Fibroblast of the aortic adventitia (primary cell): ENCODE measurements at places on chromosomes 1 and 21. TPM values are rescaled to one million over a fixed set of nuclear protein-coding genes. Genes with fewer than 3 reads are reported as not detected.

The MYBPH gene
- total RNA-seq: 0.08 TPM in 1 of 2 replicates, not detected in the other

The TEDDM1 gene
- total RNA-seq: not detected in 2 replicates

The ERRFI1 gene
- total RNA-seq: 46.4 and 106 TPM in 2 replicates

The AURKAIP1 gene
- total RNA-seq: 71.1 and 82.0 TPM in 2 replicates

The MSH4 gene
- total RNA-seq: 0.09 and 0.16 TPM in 2 replicates

The EDN2 gene
- not detected in 2 replicates for total RNA-seq

The CBR1 gene
- total RNA-seq: 82.4 and 95.0 TPM in 2 replicates

The SMCP gene
- not detected in 2 replicates for total RNA-seq

The ST7L gene
- total RNA-seq: 8.1 and 22.1 TPM in 2 replicates

The PDE9A gene
- total RNA-seq: not detected in 2 replicates

The CYP2J2 gene
- total RNA-seq: 0.09 TPM in 1 of 2 replicates, not detected in the other

The KRTAP6-2 gene
- not detected in 2 replicates for total RNA-seq

The ADAMTS4 gene
- 1.1 and 3.1 TPM in 2 replicates for total RNA-seq

The CASZ1 gene
- total RNA-seq: 0.09 TPM in 1 of 2 replicates, not detected in the other

The CATSPER4 gene
- total RNA-seq: not detected in 2 replicates

The SPRR2B gene
- not detected in 2 replicates for total RNA-seq

The ROR1 gene
- total RNA-seq: 18.8 and 31.7 TPM in 2 replicates

The COL6A2 gene
- total RNA-seq: 1,068 and 5,275 TPM in 2 replicates

The GATAD2B gene
- total RNA-seq: 8.0 and 11.3 TPM in 2 replicates

The TDRD5 gene
- total RNA-seq: not detected in 2 replicates

The LORICRIN gene
- total RNA-seq: not detected in 2 replicates

The SOX13 gene
- total RNA-seq: 3.3 and 5.1 TPM in 2 replicates

The FGR gene
- total RNA-seq: 0.18 TPM in 1 of 2 replicates, not detected in the other

The CD1E gene
- not detected in 2 replicates for total RNA-seq

The GRIK3 gene
- total RNA-seq: not detected in 2 replicates

The RGSL1 gene
- not detected in 2 replicates for total RNA-seq

The KIF14 gene
- 1.8 and 13.4 TPM in 2 replicates for total RNA-seq

The PADI2 gene
- 0.09 and 0.16 TPM in 2 replicates for total RNA-seq

The EFNA3 gene
- 0.90 TPM in 1 of 2 replicates, not detected in the other for total RNA-seq

The TMIGD3 gene
- total RNA-seq: not detected in 2 replicates

The PROX1 gene
- 0.36 TPM in 1 of 2 replicates, not detected in the other for total RNA-seq

The DCDC2B gene
- total RNA-seq: not detected in 2 replicates

The SELL gene
- total RNA-seq: 0.27 and 2.5 TPM in 2 replicates

The GJB3 gene
- not detected in 2 replicates for total RNA-seq

The CHRNB2 gene
- under 0.01 TPM in 1 of 2 replicates, not detected in the other for total RNA-seq

The OR6N1 gene
- 0.16 TPM in 1 of 2 replicates, not detected in the other for total RNA-seq

The LENEP gene
- not detected in 2 replicates for total RNA-seq

The HOOK1 gene
- total RNA-seq: under 0.01 TPM in 1 of 2 replicates, not detected in the other

The COL8A2 gene
- total RNA-seq: 11.0 and 20.9 TPM in 2 replicates

The PGLYRP3 gene
- not detected in 2 replicates for total RNA-seq

The SARS1 gene
- 321 and 576 TPM in 2 replicates for total RNA-seq

The IL22RA1 gene
- total RNA-seq: 0.09 TPM in 1 of 2 replicates, not detected in the other

The ZBTB37 gene
- 6.5 and 11.3 TPM in 2 replicates for total RNA-seq

The DDR2 gene
- 356 and 379 TPM in 2 replicates for total RNA-seq

The PM20D1 gene
- not detected in 2 replicates for total RNA-seq

The TFF2 gene
- total RNA-seq: not detected in 2 replicates

The IQCC gene
- 0.41 and 2.3 TPM in 2 replicates for total RNA-seq
